ENCODE measurements at places on chromosomes 12 and 14.

DNA sequence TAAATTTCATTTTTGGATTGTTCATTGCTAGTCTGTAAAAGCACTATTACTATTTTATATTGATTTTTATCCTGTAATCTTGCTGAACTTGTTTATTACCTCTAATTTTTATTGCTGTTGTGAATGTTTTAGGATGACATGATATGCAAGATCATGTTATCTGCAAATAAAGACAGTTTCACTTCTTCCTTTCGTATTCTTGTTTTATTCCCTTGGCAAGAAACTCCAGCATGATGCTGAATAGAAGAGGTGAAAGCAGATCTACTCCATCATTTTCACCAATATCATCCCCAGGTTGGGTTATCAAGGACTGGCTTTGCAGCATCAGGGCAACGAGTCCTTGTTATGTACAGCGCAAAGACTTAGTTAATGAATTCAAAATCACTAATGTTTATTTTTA lies 2.7 kb upstream of the CLECL1 start:
- DNase-seq, result no peak
- H3K4me3 ChIP-seq, result no peak overlapping the region
- no peak overlapping the region for H3K27ac ChIP-seq
- no peaks in the 10 kb centered on the region for H3K4me1 ChIP-seq

DNA sequence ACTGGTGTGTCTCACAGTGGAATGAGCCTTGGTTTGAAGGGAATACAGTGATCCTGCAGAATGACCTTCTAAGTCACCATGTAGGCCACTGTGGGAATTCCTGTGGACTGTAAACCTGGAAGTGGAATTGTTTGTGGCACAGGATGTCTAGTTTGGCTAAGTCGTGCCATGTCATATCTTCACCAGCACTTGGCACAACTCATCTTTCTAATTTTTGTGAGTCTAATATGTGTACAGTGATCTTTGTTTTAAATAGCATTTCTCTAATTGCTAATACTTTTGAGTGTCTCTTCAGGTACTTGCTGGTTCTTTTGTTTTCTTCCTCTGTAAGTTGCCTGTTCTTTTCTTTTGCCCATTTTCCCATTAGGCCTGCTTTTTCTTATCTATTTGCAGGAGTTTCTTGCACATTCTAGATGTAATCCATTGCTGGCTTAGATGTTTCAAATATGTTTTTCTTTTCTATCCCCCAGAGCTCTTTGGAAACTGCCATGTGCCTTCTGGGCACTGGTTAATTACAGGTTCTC lies 112.7 kb downstream of the VRK1 start:
- H3K36me3 ChIP-seq, result no peaks in the 10 kb centered on the region
- no peaks in the 10 kb centered on the region for H3K4me1 ChIP-seq
- no peak for DNase-seq
- H3K4me3 ChIP-seq, result no peak overlapping the region
- no peak overlapping the region for H3K27ac ChIP-seq

DNA sequence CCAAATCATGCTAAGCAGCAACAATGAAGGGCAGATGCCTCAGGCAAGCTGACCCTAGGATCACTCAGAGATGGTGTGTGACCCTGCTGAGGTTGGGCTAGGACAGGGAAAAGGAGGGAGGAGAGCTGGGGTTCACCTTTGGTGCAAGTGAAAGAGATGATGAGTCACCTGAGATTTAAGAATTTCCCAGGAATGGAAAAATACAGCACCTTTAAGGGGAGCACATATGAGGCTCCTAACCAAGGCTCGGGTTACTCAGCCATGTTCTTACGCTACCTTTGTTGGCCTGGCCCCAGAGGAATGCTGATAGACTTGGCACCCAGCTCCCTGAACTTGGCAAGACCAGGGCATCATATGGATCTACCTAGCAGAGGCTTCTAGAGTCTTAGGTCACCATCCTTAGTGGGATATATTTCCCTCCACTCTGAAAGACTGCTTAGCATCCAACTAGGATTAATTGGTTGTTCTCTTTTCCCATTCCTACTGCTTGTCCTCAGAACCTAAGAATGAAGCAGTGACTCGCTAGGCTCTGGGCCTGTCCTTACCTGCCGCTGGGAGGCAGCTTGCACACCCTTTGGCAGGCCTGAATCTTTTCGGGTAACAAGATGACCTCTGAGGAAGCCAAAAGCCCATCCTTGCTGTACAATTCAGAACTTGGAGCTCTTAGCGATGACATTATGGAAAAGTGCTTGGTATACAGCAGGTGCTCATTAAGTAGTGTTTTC lies 4.0 kb upstream of the NAA25 start:
- H3K4me1 ChIP-seq, result peaks cover 8% of the 10 kb centered on the region
- DNase-seq, result no peak
- H3K4me3 ChIP-seq, result no peak overlapping the region
- no peaks in the 10 kb centered on the region for H3K36me3 ChIP-seq
- H3K27me3 ChIP-seq, result no peaks in the 10 kb centered on the region
- no peak overlapping the region for H3K27ac ChIP-seq

DNA sequence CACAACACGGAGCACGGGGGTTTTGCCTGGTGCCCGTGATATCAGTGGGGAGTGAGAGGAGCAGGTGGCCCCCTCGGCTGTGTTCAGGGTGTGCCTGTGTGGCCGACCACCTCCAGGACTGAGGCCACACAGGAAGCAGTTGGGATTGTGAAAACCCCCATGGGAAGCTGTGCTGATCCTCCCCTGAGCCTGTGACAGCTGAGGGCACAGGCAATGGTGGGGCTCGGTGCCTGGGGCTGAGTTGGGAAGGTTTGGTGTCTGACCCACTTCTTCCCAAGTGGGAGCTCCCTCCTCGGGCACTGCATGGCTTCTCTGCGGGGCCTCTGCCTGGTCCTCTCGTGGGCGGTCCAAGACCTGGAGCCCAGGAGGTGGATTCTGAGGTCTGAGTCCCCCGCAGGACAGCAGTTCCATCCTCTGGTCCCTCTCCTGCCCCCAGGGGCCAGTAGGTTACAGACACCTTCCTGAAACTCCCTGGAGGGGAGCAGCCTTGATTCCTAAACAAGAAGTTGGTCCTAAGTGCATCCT lies 17.9 kb downstream of the PACS2 start:
- peaks cover 87% of the 10 kb centered on the region for H3K4me1 ChIP-seq
- H3K27ac ChIP-seq, result no peak overlapping the region
- H3K4me3 ChIP-seq, result no peak overlapping the region
- H3K27me3 ChIP-seq, result no peaks in the 10 kb centered on the region
- DNase-seq, result no peak

DNA sequence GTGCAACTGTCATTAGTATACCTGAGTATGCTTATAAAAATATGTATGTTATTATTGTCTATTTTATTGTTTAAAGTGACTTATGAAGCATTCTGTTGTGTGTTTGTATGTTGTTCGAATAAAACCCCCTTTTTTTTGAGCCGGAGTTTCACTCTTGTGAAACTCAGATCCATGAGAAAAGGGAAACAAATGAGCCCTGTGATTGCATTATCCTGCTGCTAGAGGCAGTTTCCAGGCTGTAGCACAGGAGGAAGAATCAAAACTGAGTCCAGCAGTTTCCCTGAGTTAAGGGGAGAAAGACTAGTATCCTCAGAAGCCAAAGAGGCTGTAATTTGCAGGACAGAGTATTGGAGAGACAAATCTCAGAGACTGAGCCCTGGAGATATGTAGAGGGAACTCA lies 12.5 kb downstream of the SGPP1 start:
- no peak overlapping the region for H3K4me3 ChIP-seq
- no peak overlapping the region for H3K27ac ChIP-seq
- no peaks in the 10 kb centered on the region for H3K27me3 ChIP-seq
- no peaks in the 10 kb centered on the region for H3K4me1 ChIP-seq

- no peaks in the 10 kb centered on the region for H3K4me1 ChIP-seq
- no peaks in the 10 kb centered on the region for H3K36me3 ChIP-seq
- DNase-seq, result no peak
- H3K27ac ChIP-seq, result no peak overlapping the region
- H3K4me3 ChIP-seq, result no peak overlapping the region
Observed at GRCh38 chr14:89947344-89947743, 7.2 kb downstream of the EFCAB11 start.

DNA sequence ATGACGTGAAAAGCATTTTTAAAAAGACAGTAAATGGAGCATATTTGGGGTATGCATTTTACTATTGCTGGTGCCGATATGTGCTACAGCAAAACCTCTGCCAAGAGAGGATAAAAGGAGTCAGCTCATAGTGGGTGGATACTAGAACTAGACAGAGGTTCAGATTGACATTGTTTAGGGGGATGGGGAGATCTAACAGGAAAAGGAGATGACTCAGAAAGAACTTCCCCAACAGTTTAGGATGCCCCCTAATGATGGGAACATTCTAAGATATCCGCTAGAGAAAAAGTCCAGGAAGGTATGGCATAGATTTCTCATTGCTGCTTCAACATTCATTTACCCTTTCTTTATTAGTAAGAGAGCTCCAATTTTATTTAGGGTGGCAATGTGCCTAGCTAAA lies 110.5 kb upstream of the CLEC14A start:
- DNase-seq, result no peak
- H3K36me3 ChIP-seq, result no peaks in the 10 kb centered on the region
- no peaks in the 10 kb centered on the region for H3K27me3 ChIP-seq
- H3K4me1 ChIP-seq, result peaks cover 15% of the 10 kb centered on the region

- DNase-seq, result no peak
- H3K27me3 ChIP-seq, result no peaks in the 10 kb centered on the region
- H3K27ac ChIP-seq, result no peak within 1 kb of the TSS
- H3K4me1 ChIP-seq, result no peaks in the 10 kb centered on the region
Observed at GRCh38 chr12:20695232-20695631, at the start of gene SLCO1C1. Gene SLCO1C1 (plus strand): TSS chr12:20695332. CDS start chr12:20699577, 4,245 bp downstream.

GRCh38 chr12:48027183-48028002 lies 23.1 kb upstream of the COL2A1 start:
- no peaks in the 10 kb centered on the region for H3K36me3 ChIP-seq
- H3K27me3 ChIP-seq, result no peaks in the 10 kb centered on the region
- no peak for DNase-seq
- peaks cover 23% of the 10 kb centered on the region for H3K4me1 ChIP-seq

- H3K4me1 ChIP-seq, result no peaks in the 10 kb centered on the region
- no peaks in the 10 kb centered on the region for H3K27me3 ChIP-seq
- DNase-seq, result no peak
- H3K4me3 ChIP-seq, result no peak overlapping the region
Observed at GRCh38 chr14:96824283-96824682, 27.1 kb downstream of the VRK1 start.

Data from gastrocnemius medialis (tissue), 4 donors.